ENCODE measurements at places on chromosomes 1 and 21.

DNA sequence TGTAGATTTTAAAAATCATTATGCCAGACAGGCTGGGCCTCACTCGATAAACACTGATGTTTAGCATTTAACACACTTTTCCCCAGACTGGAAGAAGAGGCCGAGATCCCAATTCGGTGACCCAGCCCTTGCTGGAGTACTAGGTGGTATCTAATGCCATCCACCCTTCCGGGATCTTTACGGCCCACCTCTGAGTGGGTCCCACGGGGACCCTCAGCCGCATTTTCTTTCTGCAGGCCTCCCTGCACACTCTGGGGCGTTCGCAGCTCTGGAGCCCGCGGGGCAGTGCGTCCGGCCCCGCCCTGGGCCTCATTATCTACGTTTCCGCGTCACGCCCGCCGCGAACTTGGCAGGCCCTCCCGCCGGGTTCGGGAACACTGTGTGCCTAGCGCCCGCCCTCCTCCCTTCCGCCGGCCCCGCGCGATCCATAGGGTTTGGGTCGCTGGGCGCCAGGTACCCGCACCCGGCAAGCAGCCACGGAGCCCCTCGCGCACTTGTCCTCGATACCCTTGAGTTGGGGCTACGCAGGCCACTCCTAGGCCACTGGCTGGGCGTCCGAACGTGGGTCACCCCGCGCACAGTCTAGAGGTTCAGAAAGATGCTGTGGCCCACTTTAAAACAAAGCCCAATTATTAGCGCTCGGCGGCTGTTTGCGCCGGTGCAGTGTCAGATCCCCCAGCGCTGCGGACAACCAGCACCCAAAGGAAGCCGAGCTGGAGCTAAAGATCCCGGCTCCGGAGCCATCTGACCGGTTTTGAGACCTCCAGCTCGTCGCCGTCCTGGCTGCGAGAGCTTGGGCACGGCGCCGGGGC lies 950 bp upstream of the EVA1C start:
- peak; percentile 58 for DNase-seq

GRCh38 chr1:29209173-29209572 lies 21.6 kb downstream of the MECR start:
- DNase-seq = no peak

DNA sequence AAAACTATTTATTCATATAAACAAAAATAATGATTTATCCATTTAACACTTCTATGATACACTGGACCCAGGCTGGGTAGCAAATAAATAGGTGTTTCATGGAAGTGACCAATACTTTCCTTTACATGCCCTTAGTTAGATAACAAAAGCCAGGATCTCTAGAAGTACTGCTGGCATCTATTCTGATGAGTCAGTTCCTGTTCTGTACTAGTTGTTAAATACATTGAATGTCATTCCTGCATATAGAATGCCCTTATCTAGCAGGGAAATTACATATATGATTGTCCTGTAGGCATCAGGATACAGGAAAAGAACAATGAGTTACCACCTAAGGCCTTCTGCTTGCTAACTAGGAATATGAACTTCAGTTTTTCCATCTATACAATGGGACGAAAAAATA lies 130.8 kb downstream of the HFM1 start:
- DNase-seq = no peak

DNA sequence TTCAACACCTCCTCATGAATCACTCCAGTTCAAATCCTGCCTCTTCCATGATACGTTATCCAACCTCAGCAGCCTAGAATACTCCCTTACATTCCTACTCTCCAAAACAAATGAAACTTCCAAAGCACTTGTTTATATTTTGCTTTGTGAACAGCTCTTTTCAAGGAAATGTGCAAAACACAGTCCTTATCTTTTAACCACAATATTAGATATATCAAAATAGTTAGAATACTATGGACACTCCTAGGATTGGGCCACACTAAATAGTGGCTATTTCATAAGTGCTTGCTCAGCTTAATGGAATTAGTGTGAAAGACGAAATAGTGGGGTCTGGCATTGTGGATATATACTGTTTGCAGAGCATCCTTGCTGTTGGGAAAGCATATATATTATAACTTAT lies 173.5 kb downstream of the ZC3H11B start:
- DNase-seq = no peak

- DNase-seq = no peak
These were observed 53.4 kb upstream of the ACTRT2 start for GRCh38 chr1:2967881-2968280.

- no peak for DNase-seq
These were observed 15.1 kb upstream of the COP1 start for GRCh38 chr1:176222196-176222595.

GRCh38 chr1:151458802-151459330 lies 428 bp downstream of the POGZ start:
- DNase-seq = peak; percentile 76

GRCh38 chr1:78047106-78047505 lies 1.3 kb downstream of the GIPC2 start:
- no peak for DNase-seq

- peak; percentile 47 for DNase-seq
These were observed 80.6 kb upstream of the RAVER2 start for GRCh38 chr1:64664299-64664698.

DNA sequence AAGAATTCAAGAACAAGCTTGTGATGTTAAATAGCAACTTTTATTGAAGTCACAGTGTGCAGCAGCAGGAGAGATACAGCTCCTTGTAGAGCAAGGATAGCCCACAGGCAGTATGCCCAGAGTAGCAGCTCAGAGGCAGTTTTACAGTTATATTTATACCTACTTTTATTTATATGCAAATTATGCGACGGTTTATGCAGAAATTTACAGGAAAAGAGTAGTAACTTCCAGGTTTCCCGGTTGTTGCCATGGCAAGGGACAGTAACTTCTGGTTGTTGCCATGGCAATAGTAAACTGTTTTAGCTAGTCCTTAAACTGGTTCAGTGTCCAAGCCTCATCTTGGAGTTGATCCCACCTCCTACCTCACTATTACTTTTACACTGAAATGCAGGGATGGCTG lies 344.6 kb upstream of the LYPLAL1 start:
- peak; percentile 29 for DNase-seq

GRCh38 chr1:3774276-3774945 lies 1.9 kb downstream of the SMIM1 start:
- DNase-seq = no peak

GRCh38 chr1:119600561-119600960 lies 47.5 kb downstream of the ZNF697 start:
- DNase-seq = no peak

DNA sequence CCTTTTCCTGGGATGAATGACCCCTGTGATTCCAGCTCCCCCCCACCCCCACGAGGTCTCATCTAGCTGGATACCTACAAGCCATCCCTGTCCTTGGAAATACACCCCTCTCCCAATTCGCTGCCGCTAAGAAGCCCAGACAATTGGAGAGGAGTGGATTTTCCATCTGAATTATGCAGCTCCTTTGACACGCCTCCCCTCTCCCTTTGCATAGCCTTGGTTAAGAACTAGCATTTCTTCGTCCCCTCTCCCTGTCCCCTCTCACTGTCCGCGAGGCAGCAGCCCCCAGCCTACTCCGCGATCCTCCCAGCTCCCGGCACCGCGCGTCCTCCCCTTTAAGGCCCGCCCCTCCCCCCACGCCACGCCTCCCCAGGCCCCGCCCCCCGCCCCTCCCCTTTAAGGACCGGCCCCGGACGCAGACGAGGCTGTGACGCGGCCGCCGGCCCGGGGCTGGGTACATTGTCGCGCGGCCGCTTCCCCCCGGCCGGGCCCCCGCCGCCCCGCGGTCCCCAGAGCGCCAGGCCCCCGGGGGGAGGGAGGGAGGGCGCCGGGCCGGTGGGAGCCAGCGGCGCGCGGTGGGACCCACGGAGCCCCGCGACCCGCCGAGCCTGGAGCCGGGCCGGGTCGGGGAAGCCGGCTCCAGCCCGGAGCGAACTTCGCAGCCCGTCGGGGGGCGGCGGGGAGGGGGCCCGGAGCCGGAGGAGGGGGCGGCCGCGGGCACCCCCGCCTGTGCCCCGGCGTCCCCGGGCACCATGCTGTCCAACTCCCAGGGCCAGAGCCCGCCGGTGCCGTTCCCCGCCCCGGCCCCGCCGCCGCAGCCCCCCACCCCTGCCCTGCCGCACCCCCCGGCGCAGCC lies at the start of gene MAPKAPK2:
Gene MAPKAPK2, plus strand, starts transcription at position 428 of the 856 bp plus-strand sequence. Its CDS starts 325 bp downstream, at position 753.
- DNase-seq = peak; percentile 89

GRCh38 chr1:222914861-222915632 lies 100.2 kb downstream of the DISP1 start:
- no peak for DNase-seq

DNA sequence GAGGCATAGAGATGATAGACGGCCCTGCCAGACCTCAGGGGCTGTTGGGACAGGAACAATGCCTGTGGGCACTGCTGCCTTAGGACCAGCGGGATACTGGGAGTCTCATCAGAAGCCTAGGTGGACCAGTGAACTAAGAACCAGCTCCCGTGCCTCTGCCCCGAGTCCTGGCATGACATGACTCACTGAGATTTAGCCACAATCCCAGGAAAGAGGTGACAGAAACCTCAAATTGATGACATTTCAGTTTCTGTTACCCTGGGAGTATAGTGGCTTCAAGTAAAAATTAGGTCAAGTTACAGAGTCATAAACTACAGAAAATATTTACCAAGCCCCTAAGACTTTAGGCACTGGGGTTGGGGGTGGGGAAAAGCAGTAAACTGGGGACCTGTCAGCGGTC lies 74.6 kb upstream of the GADD45A start:
- DNase-seq = no peak

- DNase-seq = no peak
These were observed 12.0 kb upstream of the TTLL10 start for GRCh38 chr1:1161683-1162079.

DNA sequence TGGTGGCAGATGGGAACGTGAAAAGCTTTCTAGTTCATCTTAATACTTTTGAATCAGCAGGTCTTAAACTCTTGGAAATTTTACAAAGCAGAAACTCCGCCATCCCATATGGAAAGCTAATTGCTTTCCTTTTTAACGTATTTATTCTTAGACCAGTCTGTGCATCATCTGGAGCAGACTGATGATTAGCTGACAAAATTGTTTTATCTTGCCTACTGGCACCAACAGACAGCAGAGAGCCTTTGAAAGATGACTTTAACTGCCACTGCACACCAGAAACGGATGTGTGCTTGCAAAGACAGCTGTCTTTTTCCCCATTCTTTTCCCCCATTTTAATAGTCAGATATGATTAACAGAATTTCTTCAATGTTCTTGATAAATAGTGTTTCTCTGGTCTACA lies 97.0 kb downstream of the PLD5 start:
- DNase-seq = no peak

- peak; percentile 51 for DNase-seq
These were observed at the start of gene TACSTD2 for GRCh38 chr1:58576727-58577653. Gene TACSTD2, minus strand, starts transcription at chr1:58577252. Its CDS starts 96 bp downstream, at chr1:58577156.

DNA sequence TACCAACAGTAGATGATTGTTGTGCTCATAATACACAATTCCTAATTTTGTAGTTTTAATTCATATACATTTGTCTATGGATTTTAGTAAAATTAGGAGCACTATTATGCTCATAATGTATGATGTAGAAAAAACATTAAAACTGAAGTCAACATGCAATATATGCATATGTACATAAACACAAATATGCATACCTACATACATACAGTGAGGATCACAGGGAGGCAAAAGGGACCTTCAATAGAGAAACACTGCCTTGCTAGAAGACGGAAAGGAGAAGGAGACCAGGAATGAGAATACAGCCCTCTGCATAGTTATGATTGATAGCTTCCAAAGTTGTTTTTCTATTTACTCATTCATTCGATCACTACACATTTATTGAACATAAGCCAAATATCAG lies 606.5 kb downstream of the LMO4 start:
- DNase-seq = no peak

DNA sequence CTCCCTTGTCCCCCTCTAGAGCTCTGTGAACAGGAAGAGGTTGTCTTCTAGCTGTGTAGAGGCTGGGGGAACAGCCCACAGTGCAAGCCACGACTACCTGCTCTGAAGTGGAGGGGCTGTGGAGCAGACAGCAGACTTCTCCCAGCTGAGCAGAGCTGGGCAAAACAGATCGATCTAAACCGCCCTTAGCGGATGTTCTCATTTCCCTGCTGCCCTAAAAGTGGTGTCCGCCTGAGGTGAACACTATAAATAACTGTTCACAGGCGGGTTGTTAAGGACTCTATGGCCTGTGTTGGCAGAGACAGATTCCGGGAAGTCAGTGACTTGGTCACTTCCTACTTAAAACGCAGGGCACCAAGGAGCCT lies 203.2 kb downstream of the RHOU start:
- peak; percentile 42 for DNase-seq

- no peak for DNase-seq
These were observed 24.4 kb upstream of the EFNA1 start for GRCh38 chr1:155103325-155103724.

GRCh38 chr1:107782217-107782845 lies 182.6 kb downstream of the VAV3 start:
- peak; percentile 89 for DNase-seq

DNA sequence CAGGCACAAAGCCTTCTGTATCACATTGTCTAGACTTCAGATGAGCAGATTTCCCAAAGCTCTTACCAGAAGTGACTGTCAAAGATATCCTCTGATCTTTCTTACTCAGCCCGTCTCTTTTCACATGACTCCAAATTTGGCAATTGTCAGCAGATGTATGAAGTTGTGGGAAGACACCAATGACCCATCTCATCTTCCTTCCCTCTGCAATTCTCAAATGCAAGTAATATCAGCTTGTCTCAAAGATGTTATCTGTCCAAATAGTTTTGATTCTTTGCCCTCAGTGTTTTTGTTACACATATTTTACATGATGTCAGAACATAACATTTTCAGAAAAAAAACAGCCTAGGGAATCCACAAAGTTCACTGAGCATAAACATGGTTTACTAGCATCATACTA lies 45.1 kb upstream of the RGS2 start:
- no peak for DNase-seq

- no peak for DNase-seq
These were observed 8.9 kb upstream of the PRMT2 start for GRCh38 chr21:46626536-46626935.

GRCh38 chr21:33128538-33128937 lies 58.6 kb downstream of the OLIG1 start:
- no peak for DNase-seq

DNA sequence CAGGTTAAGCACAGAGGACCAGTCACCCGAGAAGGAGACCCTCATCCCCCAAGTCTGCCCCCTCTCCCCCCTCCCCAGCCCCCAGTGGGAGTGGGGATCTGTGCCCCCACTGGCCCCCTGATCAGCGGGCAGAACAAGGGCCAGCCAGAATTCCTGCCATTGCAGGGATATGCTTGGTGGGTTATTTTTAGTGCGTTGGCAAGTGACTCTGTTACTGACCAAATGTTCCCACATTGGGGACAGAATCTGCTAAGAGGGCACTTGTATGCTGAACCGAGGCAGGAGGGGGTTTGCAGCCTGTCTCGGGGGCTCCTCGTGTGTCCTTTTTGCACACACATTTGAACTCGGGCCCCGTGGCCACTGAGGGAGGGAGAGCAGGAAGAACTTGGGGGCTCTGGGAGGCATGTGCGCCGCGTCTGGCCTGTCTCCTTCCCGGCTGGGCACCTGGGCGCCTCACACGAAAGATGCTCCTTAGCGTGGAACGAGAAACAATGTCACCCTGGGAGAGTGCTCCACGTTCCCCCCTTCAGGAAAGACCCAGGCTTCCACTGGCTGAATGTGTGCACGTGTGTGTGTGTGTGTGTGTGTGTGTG lies 66.4 kb upstream of the CASZ1 start:
- peak; percentile 60 for DNase-seq

GRCh38 chr1:155977690-155978324 lies 540 bp downstream of the ARHGEF2 start:
- peak; percentile 75 for DNase-seq

Measured in tongue (tissue), 3 donors.